Stimulated activated CD4-positive, alpha-beta T cell treated with anti-CD3 and anti-CD28 coated beads, Interleukin-15, amount 100 ng/mL, for 1 hour (primary cell): ENCODE measurements at places on chromosomes 13 and 19.

DNA sequence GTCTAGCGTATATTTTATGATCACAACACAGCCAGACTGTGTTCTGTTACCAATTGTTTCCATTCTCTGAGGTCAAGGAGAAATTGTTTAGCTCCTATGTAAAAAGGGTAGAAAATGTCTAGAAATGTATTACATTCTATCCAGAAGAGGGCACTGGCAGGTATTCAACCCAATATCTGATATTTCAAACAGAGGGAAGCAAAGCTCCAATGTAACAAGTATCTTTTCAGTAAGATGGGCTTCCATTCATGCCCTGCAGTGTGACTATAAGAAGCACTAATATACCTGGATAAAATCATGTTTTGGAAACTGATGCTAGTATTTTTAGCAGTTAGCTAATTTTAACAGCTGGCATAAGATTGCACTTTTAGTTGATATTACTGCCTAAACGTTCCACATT lies 312.7 kb downstream of the FGF14 start:
- DNase-seq, result no peak

DNA sequence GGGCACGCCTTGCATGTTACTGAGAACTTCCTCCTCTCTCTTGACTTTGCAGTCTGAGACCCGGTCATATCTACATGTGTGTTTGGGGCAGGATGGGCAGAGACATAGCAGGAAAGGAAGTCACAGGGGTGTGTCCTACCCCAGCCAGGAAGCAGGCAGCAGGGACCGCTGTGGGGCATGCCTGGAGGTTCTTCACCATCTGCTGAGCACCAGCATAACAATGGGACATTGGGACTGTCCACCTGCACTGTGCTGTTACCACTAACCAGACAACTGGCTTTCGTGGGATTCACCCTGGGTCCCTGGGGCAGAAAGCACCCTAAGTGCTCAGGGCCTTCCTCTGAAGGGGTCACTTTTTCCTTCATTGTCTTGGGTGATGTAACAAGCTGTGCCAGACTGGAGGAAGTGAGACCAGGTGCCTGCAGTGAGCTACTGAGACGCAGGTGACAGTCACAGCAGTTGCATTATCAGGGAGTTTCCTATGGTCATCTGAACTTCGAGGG lies 2.6 kb upstream of the HAUS5 start:
- no peak for DNase-seq

- peak; percentile 48 for DNase-seq
These were observed 2.4 kb upstream of the NTN5 start for GRCh38 chr19:48674921-48675824.

- no peak for DNase-seq
These were observed 1.1 kb downstream of the WTIP start for GRCh38 chr19:34482380-34483250.

DNA sequence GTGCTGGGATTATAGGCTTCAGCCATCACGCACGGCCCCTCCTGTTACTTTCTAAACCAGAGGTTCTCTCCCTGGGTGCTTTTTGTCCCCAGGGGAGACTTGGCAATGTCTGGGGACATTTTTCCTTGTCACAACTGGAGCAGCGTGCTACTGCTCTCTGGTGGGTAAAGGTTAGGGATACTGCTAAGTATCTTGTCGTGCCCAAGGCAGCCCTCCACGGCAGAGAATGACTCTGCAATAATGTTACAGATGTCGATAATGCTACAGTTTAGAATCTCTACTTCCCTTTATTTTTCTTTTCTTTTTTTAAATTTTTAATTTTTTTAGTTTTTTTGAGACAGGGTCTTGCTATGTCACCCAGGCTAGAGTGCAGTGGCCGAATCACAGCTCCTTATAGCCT lies 38.0 kb downstream of the ADGRE1 start:
- DNase-seq, result no peak

GRCh38 chr19:8577741-8578140 lies 499 bp upstream of the MYO1F start:
- DNase-seq, result no peak

DNA sequence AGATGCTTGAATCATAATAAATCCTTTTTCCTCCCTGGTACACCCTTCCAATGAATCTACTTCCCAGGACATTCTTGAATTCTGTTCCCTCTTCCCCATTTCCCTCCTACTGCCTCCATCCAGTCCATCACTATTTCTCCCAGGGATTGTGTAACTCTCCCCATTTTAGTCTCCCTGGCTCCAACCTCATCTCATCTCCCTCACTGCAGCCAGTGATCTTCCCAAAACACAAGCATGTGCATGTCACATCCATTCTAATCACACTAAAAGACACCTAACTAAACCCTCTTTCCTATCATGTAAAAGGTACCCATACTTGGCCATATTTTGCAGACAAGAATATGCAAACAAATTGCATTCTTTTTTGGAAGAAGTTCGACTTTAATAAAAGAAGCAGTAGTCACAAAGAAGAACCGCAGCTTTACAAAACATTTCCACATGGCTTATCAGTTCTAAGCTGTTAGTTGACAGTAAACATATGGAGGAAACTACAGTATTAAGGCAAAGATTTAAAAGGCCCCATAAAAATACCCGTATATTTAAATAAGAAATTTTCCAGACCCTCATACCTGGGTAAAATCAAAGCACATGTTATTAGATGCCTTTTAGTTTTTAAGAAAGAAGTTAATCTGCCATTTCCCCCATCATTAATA lies 111.0 kb downstream of the KCTD12 start:
- no peak for DNase-seq

GRCh38 chr13:49097374-49097773 lies 121.7 kb downstream of the FNDC3A start:
- DNase-seq, result no peak

- no peak for DNase-seq
These were observed 192.9 kb downstream of the DIAPH3 start for GRCh38 chr13:59970847-59971246.

DNA sequence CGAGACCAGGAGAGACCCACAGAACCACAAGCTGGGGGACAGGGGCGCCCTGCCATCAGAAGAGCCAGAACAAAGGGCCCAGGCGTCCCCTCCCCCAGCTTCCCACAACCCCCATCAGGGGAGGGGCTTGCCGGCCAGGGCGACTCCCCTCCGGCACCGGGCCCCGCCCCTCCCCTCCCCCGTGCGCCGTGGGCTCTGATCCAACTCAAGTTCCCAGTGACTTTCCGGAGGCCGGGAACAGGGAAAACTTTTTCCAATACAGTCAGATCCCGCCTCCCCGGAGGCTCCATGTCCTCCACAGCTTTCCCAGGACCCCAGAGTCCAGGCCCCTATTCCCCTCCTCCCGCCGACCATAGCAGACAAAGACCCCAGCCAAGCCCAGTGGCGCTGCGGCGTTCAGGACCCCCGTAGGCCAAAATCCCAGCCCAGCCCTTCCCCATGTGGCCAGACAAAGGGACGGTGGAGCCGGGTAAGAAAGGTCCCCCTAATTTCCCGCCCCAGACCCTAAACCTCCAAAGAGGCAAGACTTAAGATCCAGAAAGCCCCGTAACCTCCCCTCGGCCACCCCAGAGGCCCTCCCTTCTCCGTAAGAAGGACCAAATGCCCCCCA lies 673 bp downstream of the TEAD2 start:
- no peak for DNase-seq

DNA sequence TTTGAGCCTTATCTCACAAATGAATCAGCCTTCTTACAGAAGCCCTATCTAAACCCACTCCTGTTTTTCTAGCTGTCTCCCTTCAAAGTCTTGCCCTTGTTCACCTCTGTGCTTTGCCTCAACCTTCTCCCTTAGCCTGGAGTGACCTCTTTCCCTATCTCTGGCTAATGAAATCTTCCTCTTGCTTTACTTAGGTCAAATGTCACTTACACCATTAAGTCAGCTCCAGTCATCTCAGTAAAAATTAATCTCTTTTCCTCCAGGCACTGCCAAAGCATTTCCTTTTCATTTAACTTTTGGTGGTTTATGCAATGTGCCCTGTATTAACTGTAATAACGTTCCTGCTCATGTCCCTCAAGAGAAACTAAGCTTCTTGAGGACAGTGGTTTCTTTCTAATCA lies 596.5 kb upstream of the MIR17HG start:
- DNase-seq, result no peak

DNA sequence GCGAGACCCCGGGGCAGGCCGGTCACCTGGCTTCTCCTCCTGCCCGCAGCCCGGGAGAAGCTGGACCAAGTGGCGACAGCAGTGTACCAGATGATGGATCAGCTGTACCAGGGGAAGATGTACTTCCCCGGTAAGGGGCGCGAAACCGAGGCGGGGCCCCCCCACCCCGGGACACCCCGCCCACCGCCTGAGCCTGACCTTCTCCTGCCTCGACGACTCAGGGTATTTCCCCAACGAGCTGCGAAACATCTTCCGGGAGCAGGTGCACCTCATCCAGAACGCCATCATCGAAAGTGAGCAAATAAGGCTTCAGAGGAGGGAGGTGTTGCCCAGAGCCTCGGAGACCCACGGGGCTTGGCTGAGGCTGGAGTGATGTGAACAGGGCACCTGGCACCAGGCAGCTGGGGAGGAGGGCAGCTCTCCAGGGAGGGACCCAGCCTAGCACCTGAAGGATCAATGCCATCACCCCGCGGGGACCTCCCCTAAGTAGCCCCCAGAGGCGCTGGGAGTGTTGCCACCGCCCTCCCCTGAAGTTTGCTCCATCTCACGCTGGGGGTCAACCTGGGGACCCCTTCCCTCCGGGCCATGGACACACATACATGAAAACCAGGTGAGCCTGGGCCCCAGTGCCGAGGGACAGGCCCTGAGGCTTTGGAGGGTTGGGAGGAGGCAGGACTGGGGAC lies 629 bp downstream of the IZUMO4 start:
- peak; percentile 53 for DNase-seq

- no peak for DNase-seq
These were observed 74.2 kb downstream of the FRY start for GRCh38 chr13:32105653-32106313.

- DNase-seq, result no peak
These were observed 1737.2 kb upstream of the MIR17HG start for GRCh38 chr13:89610331-89610730.

GRCh38 chr13:36436811-36437210 lies 4.5 kb downstream of the CCNA1 start:
- no peak for DNase-seq

DNA sequence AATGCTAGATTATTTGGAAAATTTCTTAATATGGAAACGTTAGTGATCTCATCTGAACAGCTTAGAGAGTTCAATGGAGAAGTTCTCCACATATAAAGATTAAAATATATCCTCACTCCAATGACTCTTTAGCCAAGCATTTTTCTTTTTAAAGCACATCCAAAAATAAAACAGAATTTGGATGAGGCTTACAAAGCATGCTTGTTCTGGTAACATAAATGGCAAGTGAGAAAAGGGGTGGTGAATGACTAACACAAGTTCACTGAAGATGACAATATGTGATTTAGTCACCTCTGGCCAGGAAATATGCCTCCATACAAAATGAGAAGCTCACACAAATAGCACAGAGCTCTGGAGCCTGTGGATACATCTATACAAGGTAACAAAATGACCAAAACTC lies 253.0 kb downstream of the PCDH20 start:
- no peak for DNase-seq

DNA sequence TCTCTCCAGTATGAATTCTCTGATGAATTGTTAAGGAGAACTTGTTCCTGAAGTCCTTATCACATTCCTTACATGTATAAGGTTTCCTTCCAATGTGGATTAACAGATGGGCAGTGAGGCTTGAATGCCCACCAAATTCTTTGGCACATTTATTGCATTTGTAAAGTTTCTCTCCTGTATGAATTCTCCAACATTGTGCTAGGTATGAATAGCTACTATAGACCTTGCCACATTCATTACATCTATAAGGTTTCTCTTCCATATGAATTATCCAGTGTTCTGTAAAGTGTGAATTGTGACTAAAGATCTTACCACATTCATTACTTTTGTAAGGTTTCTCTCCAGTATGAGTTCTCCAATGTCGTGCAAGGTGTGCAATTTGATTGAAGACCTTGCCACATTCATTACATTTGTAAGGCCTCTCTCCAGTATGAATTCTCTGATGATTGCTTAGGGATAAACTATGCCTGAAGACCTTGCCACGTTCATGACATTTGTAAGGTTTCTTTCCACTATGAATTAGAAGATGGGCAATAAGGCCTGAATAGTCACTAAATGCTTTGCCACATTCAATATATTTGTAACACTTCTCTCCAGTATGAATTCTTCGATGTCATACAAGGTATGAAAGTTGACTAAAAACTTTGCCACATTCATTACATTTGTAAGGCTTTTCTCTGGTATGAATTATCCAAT lies 20.4 kb downstream of the ZNF578 start:
- DNase-seq, result no peak

DNA sequence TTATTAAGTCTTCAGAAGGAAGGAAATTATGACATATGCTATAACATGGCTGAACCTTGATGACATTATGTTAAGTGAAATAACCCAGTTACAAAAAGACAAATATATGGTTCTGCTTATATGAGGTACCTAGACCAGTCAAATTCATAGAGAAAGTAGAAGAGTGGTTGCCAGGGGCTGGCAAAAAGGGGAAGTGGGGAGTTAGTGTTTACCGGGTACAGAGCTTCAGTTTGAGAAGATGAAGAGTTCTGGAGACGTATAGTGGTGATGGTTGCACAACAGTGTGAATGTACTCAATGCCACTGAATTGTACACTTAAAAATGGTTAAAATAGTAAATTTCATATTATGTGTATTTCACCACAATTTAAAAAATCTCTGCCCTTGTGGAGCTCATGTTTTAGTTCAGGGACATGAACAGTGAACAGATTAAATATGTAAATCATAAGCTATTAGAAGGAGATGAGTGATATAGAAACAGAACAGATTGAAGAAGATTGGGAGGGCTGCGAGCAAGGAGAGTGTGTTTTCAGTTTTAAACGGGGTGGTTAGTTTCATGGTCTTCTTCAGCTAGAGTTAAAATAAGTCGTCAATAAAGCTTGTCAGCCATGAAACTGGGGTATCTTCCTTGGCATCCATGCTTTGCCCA lies 355.2 kb downstream of the KCNRG start:
- no peak for DNase-seq

DNA sequence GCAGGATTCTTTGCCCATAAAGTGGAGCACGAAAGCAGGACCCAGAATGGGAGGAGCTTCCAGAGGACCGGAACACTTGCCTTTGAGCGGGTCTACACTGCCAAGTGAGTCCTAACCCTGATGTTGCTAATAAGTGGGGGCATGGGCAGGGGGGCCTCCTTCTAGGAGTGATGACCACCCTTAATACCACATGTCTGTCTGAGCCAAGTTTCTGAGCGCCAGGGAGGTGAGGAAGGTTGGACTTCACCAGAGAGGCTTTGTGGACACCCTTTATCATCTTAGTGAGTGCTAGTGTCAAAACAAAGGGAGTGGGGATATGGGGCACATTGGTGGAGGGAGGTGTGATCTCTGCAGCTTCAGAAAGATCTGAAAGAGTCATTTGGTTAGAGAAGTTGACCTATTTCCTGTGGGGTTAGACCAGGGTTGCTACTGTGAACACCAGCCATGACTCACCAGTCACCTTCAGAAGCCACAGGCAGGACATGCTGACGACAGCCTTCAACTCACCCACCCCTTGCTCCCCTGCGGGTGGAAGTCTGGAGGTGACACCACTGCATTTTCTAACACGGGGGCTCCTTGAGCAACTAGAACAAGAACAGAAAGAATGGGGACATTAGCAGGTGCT lies 8.8 kb downstream of the ALOX5AP start:
- DNase-seq, result peak; percentile 61
